ENCODE measurements at places on chromosomes 16 and 17.

GRCh38 chr16:28087675-28088300 lies 24.3 kb upstream of the GSG1L start:
- DNase-seq: no peak

DNA sequence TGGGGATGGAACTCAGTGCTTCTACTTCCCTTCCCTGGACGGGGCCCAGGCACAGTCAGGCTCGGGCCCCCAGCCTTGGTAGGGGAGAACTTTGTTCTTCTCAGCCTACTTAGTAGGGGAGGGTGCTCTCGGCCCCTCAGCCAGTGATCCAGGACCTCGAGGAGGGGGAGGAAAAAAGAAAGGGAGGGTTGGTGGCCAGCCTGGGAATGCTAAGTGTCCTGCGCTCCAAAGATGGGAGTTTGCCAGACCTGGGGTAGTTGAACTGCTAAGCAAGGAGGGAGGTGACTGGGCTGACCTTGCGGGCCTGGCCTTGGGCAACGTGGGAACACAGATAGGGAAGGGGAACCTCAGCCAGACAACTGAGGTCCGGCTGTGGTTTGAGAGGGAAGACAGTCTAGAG lies 12.2 kb downstream of the ADGRG1 start:
- DNase-seq: no peak

GRCh38 chr16:11234884-11235702 lies 20.9 kb downstream of the SOCS1 start:
- DNase-seq: no peak

GRCh38 chr16:2884041-2884451 lies 1.0 kb downstream of the FLYWCH2 start:
- no peak for DNase-seq

GRCh38 chr17:74842599-74843351 lies 16.9 kb downstream of the GRIN2C start:
- peak; percentile 75 for DNase-seq

GRCh38 chr16:11407047-11407982 lies 62.1 kb downstream of the RMI2 start:
- DNase-seq: peak; percentile 84
